Vagina (tissue), 2 donors: ENCODE measurements at places on chromosomes 11 and 22. TPM values are rescaled to one million over a fixed set of nuclear protein-coding genes. Genes with fewer than 3 reads are reported as not detected.

- H3K36me3 ChIP-seq = no peaks in the 10 kb centered on the region
- no peak overlapping the region for H3K4me3 ChIP-seq
- DNase-seq = no peak
- H3K4me1 ChIP-seq = no peaks in the 10 kb centered on the region
- no peak overlapping the region for H3K27ac ChIP-seq
Measured at GRCh38 chr22:28837640-28838039, 37.3 kb upstream of the XBP1 start.

GRCh38 chr11:555780-556661, 4.5 kb downstream of the LMNTD2 start:
- peak overlapping the region; percentile 32 for H3K4me3 ChIP-seq
- H3K27me3 ChIP-seq = peaks cover 14% of the 10 kb centered on the region
- peaks cover 27% of the 10 kb centered on the region for H3K4me1 ChIP-seq
- no peak for DNase-seq

DNA sequence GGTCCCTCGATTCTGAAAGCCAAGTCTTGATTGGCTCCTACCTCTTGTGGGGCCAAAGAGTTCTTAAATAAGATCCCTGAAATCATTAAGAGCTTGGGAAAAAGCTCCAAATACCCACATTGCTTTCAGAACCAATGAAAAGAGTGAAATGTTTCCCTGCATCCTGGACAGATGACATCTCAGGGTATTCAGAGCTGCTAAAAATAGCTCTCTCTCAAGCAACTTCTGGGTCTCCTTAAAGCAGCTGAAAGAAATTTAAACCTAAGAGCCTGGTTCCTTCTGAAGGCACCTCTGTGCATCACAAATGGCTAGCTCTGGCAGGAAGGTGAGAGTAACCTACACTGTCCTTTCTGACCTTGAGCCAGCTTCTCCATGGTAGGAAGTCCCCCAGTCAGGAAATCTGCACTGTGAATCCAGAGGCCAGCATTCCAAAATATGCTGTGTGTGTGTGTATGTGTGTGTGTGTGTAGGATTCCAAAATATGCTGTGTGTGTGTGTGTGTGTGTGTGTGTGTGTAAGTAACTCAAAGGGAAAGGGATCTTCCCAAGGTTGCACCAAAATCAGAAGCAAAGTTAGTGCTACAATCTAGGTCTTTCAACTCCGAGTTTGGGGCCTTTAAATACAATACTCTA, 50.1 kb downstream of the RELT start:
- no peaks in the 10 kb centered on the region for H3K27me3 ChIP-seq
- no peak overlapping the region for H3K27ac ChIP-seq
- DNase-seq = no peak
- no peaks in the 10 kb centered on the region for H3K36me3 ChIP-seq
- H3K4me3 ChIP-seq = no peak overlapping the region
- H3K4me1 ChIP-seq = no peaks in the 10 kb centered on the region

The PPP1CA gene
- total RNA-seq = 102 TPM

GRCh38 chr11:104812103-104812788, 86.0 kb downstream of the CASP12 start:
- no peaks in the 10 kb centered on the region for H3K4me1 ChIP-seq
- no peaks in the 10 kb centered on the region for H3K36me3 ChIP-seq
- H3K4me3 ChIP-seq = no peak overlapping the region
- no peak for DNase-seq
- H3K27me3 ChIP-seq = no peaks in the 10 kb centered on the region

DNA sequence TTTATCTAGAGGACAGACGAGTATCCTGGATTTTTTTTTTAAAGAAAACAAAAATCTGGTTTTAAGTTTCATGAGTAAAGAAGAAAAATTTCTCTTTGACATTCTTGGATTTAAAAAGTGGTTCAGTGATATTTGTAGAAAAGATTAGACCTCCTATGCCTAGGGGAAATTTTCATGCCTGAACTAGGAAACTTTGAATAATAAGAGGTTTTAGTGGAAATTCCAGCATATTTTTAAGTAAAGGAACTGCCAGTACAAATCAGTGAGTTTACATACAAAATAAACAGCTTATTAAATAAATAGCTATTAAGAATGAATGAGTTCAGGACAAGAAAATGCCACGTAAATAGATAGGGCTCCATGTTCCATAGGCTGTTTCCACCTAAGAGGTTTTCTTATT, 17.5 kb downstream of the JAM3 start:
- no peaks in the 10 kb centered on the region for H3K36me3 ChIP-seq
- no peaks in the 10 kb centered on the region for H3K27me3 ChIP-seq
- H3K4me1 ChIP-seq = no peaks in the 10 kb centered on the region

DNA sequence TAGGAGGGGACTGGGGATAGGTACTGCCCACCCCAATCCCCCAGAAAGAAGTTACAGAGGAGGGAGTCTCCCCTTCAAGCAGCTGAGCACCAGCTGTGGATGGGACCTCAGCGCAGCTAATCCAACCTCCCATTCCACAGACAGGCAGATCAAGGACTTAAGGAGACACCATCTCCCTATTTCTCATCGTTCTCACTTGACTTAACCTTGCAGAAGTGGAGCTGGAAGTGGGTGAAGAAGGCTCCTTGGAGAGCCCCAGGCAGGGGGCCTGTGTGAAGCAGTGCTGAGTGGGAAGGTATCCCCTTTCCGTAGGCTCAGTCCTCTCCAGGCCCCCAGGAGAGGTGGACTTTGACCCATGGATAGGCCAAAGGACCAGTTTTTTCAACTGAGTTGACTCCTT, 27.3 kb downstream of the USP35 start:
- no peak overlapping the region for H3K27ac ChIP-seq
- DNase-seq = no peak
- H3K4me3 ChIP-seq = no peak overlapping the region
- H3K27me3 ChIP-seq = no peaks in the 10 kb centered on the region
- peaks cover 6% of the 10 kb centered on the region for H3K4me1 ChIP-seq

The FXYD2 gene
- 2.7 TPM for total RNA-seq

The NXPE4 gene
- total RNA-seq = not detected

DNA sequence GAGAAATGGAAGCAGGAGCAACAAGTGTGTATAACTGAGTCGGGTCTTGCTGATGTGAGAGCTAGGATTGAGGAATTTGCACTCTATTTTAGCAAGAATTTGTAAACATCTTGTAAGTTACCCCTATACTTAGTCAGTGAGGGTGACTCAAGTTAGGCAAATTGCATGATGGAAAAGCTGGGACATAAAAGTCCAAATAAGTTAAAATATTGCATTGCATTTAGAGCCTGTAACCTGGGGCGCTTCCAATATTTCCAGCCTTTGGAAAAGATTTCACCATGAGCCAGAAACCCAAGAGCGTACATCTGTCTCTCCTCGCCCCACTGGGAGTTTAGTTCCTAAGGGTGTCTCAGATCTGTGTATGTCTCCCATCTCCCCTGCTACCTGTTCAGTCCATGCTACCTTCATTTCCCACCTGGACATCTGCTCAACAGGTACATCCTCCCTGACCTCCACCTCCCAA, 37.0 kb upstream of the ACCSL start:
- H3K36me3 ChIP-seq = no peaks in the 10 kb centered on the region
- H3K27ac ChIP-seq = peak overlapping the region; percentile 31
- H3K4me1 ChIP-seq = peaks cover 4% of the 10 kb centered on the region
- peak; percentile 37 for DNase-seq
- H3K27me3 ChIP-seq = no peaks in the 10 kb centered on the region
- no peak overlapping the region for H3K4me3 ChIP-seq

GRCh38 chr11:115566180-115566764, 62.1 kb upstream of the CADM1 start:
- H3K4me3 ChIP-seq = no peak overlapping the region
- no peak for DNase-seq
- H3K4me1 ChIP-seq = no peaks in the 10 kb centered on the region

DNA sequence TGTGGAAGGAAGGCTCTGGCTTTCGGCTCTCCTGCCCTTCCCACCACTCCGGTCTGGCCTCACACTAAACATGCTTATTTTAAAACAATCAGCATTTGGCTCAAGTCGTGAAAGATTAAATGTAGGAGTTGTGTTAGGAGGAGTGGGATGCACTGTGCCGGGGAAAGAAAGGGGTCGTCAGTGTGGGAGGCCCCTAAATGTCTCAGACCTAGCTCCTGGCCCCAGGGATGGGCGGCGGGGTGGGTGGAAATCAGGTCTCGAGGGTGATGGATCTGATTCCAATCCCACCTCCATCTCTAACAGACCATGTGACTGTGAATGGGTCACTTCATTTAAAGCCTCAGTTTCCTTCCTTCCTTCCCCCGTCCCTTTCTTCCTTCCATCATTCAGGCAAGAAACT, 6.9 kb upstream of the SHISAL1 start:
- DNase-seq = no peak
- no peaks in the 10 kb centered on the region for H3K36me3 ChIP-seq
- no peak overlapping the region for H3K27ac ChIP-seq
- no peaks in the 10 kb centered on the region for H3K4me1 ChIP-seq
- H3K4me3 ChIP-seq = no peak overlapping the region
- H3K27me3 ChIP-seq = no peaks in the 10 kb centered on the region

The ANO9 gene
- total RNA-seq = 12.0 TPM

- no peaks in the 10 kb centered on the region for H3K27me3 ChIP-seq
- H3K4me3 ChIP-seq = no peak overlapping the region
- H3K36me3 ChIP-seq = peaks cover 67% of the 10 kb centered on the region
- no peak overlapping the region for H3K27ac ChIP-seq
Measured at GRCh38 chr22:29541845-29542244, 11.7 kb downstream of the THOC5 start.

- H3K27ac ChIP-seq = no peak overlapping the region
- peaks cover 4% of the 10 kb centered on the region for H3K36me3 ChIP-seq
- no peak for DNase-seq
- no peak overlapping the region for H3K4me3 ChIP-seq
Measured at GRCh38 chr11:19121646-19122045, 4.7 kb downstream of the ZDHHC13 start.

GRCh38 chr22:27494785-27495184, 306.8 kb downstream of the MN1 start:
- no peak overlapping the region for H3K4me3 ChIP-seq
- H3K36me3 ChIP-seq = no peaks in the 10 kb centered on the region
- H3K27ac ChIP-seq = no peak overlapping the region
- H3K27me3 ChIP-seq = no peaks in the 10 kb centered on the region
- H3K4me1 ChIP-seq = no peaks in the 10 kb centered on the region

The INPPL1 gene
- 69.2 TPM for total RNA-seq

The OR51G1 gene
- total RNA-seq = not detected

- H3K36me3 ChIP-seq = no peaks in the 10 kb centered on the region
- H3K4me1 ChIP-seq = no peaks in the 10 kb centered on the region
- no peaks in the 10 kb centered on the region for H3K27me3 ChIP-seq
- H3K4me3 ChIP-seq = no peak overlapping the region
- no peak overlapping the region for H3K27ac ChIP-seq
Measured at GRCh38 chr22:46132830-46133587, 17.3 kb upstream of the PPARA start.

- no peak for DNase-seq
- no peaks in the 10 kb centered on the region for H3K36me3 ChIP-seq
- no peak overlapping the region for H3K4me3 ChIP-seq
- H3K4me1 ChIP-seq = no peaks in the 10 kb centered on the region
Measured at GRCh38 chr11:134691985-134692384, 279.9 kb upstream of the B3GAT1 start.

The HNRNPUL2 gene
- 30.7 TPM for total RNA-seq

- no peak for DNase-seq
- no peaks in the 10 kb centered on the region for H3K27me3 ChIP-seq
- peak overlapping the region; percentile 81 for H3K4me3 ChIP-seq
Measured at GRCh38 chr11:10295064-10295901, 1.3 kb upstream of the SBF2 start.

DNA sequence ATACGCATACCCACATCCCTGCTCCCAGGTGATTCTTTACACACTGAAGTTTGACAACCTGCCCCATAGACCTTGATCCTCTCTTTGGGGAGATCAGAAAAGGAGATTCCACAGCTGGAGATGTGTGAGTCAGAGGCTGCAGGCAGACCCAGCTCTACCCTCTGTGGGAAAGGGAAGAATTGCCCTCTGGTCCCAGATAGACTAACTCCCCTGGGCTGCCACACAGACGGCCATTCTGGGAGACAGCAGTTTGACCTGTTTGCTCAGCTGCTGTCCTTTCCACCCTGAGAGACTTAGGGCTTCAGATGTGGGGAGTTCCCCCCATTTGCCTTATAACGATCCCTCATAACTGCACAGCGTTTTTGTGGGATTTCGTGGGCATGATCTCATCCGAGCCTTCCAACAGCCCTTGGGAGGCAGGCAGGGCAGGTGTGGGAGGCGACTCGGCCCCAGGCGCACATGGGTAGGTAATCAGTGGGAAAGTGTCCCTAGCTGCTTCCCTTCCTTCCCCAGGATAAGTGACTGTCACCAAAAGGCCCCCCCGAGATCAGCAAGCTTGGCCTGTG, 14.1 kb downstream of the FAM83F start:
- no peak overlapping the region for H3K27ac ChIP-seq
- H3K27me3 ChIP-seq = no peaks in the 10 kb centered on the region
- H3K4me1 ChIP-seq = peaks cover 29% of the 10 kb centered on the region
- DNase-seq = no peak

DNA sequence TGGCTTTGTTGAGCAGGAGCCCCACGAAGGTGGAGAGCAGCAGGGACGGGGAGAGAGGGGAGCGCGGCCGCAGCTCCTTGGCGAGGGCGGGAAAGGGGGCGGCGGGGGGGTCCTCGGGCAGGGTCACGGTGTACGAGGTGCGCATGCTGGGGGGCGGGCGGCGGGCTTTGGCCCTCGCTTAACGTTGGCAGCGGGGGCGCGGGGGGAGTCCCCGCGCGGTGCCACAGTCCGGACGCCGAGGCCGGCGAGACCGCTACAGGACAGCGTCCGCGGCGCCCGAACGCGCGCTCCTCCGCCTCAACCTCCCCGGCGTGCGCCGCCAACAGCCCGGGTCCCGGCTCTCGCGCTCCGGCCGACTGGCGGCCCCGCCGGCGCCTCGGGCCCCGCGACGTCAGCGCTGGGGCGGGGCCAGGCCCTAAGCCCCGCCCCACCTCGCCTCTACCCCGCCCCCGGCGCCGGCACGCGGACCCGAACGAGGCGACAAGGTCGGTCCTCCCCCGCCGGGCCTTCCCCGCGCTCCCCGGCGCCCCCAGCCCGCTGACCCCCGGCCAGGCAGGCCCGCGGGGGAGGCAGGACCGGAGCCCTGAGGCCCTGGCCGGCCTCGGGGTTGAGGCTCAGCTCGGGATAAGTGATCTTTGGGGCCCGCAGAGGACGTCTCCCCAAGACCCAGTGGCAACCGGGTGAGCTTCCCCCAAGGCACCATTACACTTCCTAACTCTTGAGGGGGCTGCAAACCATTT, 17.5 kb downstream of the USP2 start:
- H3K27ac ChIP-seq = peak overlapping the region; percentile 79
- no peaks in the 10 kb centered on the region for H3K36me3 ChIP-seq
- H3K27me3 ChIP-seq = no peaks in the 10 kb centered on the region
- peaks cover 57% of the 10 kb centered on the region for H3K4me1 ChIP-seq
- H3K4me3 ChIP-seq = peak overlapping the region; percentile 67
